Activated CD8-positive, alpha-beta T cell treated with anti-CD3 and anti-CD28 coated beads, Interleukin-2, amount 10 ng/mL, durations not matched to agents 7 days and 5 days (primary cell): ENCODE measurements at places on chromosomes 11 and 22. TPM values are rescaled to one million over a fixed set of nuclear protein-coding genes. Genes with fewer than 3 reads are reported as not detected.

DNA sequence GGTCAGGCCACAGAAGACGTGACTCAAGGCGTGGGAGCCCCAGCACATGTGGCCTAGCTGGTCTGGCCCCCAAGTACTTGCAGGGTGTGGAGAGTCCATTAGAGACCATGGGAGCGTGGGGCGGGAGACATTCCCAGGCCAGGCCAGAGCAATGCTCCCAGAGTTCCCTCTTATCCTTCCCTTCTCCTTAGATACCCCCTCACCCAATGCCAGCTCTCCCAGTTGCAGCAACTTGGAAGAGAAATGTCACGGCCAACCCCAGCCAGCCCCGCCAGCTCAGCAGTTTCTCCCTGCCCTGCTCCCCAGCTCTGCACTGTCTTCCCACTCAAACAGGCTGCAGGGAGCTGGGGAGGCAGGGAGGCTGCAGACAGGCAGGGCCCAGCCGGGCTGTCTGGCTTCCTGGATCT, 65.4 kb upstream of the TSPAN18 start:
- peaks cover 20% of the 10 kb centered on the region for H3K27me3 ChIP-seq
- peaks cover 14% of the 10 kb centered on the region for H3K4me1 ChIP-seq
- H3K4me3 ChIP-seq, result no peak overlapping the region
- no peak for DNase-seq

DNA sequence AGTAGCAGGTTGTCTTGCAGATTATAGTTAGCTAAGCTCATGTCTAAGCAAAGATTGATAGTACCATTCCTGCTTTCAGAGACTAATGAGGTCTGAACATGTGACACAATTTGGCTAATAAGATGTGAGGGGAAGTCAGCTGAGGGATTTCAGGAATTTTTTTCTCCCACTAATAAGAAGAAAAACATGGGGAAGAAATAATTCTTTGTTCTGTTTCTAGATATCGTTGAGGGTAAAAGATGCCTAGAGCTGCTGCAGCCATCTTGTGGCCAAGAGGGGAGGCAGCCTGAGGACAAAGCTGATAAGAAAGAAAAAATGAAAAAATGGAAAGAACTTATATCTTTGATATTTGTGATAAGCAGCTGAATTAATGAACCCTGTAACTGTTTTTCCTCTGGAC, 1334.4 kb downstream of the LRRC4C start:
- no peak for DNase-seq
- no peak overlapping the region for H3K27ac ChIP-seq
- H3K36me3 ChIP-seq, result no peaks in the 10 kb centered on the region
- H3K27me3 ChIP-seq, result no peaks in the 10 kb centered on the region
- no peak overlapping the region for H3K4me3 ChIP-seq

DNA sequence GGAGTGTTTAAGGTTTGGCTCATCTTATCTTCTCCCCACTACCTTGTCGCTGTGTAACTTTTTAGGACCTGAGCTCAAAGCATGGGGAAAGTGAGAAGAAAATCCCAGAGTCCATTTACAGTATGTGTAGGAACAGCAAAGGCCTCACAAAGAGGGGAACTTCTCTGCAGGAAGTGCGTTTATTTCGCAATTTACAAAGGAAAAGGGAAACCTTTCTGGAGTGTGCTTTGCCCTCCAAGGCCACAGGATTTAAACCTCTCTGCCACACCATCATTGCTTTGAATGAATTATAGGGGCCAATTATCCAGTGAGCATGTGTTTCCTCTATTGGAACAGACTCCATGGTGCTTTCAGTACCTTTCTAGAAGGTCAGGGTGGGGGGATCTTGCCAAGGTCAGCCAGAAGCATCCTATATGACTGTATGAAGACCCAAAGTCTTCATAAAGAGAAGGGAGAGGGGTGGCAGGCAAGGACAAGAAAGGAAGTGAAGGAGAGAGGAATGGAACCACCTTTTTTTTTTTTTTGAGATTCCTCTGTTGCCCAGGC, 68.1 kb upstream of the LMO2 start:
- no peaks in the 10 kb centered on the region for H3K4me1 ChIP-seq
- DNase-seq, result no peak
- no peak overlapping the region for H3K27ac ChIP-seq

The CBX7 gene
- 8.7 TPM for total RNA-seq

The MMP8 gene
- total RNA-seq, result not detected

The ACRV1 gene
- not detected for total RNA-seq

The CCDC81 gene
- total RNA-seq, result 0.42 TPM

GRCh38 chr11:125314276-125315078, 149.9 kb downstream of the PKNOX2 start:
- H3K4me3 ChIP-seq, result no peak overlapping the region
- H3K27ac ChIP-seq, result no peak overlapping the region

DNA sequence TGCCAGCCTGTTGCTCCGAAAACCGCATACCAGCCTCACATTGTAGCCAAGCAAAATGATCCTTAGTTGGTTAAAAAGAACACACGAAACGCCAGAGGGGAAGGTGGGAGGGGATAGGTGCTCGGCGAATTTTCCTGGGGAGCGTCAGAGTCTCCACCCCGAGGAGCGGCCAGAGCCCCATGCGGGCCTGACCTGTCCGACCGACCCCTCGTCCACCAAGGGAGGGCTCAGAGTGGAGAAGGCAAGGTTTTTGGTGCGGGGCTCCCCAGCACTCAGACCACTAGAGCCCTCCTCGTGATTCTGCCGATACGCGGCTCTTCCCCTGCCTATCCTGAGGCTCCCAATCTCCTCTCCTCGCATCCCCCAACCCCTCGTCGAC, 39.6 kb downstream of the DIXDC1 start:
- no peak for DNase-seq
- no peak overlapping the region for H3K27ac ChIP-seq
- no peaks in the 10 kb centered on the region for H3K36me3 ChIP-seq
- H3K4me1 ChIP-seq, result peaks cover 6% of the 10 kb centered on the region
- H3K4me3 ChIP-seq, result peak overlapping the region; percentile 28

The MEI1 gene
- 48.1 TPM for total RNA-seq

DNA sequence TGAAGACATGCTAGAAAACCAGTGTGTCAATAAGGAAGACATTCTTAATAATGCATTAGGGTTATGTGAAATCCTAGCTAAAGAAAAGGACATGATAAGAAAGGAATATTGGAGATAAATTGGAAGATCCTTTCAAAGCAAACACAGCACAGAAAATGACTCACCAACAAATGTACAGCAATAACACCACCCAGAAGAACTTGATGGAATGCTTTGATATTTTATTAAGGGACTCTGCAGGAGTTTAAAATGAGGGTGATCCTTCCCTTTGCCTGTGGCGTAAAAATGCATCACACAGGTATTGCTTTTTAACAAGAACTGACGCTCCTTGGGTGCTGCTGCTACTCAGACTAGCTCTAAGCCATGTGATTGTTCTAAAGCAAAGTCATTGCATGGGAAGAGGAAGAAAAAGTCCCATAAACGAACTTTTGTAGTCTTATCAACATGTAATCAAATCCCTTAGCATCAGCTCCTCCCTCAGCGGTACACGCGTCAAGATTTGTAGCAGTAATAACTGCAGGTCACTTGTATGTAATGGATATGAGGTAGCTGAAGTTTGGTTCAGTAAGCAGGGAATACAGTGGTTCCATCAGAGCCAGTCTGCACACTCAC, 48.4 kb upstream of the EED start:
- no peak for DNase-seq
- peaks cover 6% of the 10 kb centered on the region for H3K36me3 ChIP-seq
- no peak overlapping the region for H3K4me3 ChIP-seq
- peaks cover 18% of the 10 kb centered on the region for H3K4me1 ChIP-seq
- H3K27ac ChIP-seq, result no peak overlapping the region

GRCh38 chr11:131977854-131978253, 607.4 kb downstream of the NTM start:
- H3K27me3 ChIP-seq, result no peaks in the 10 kb centered on the region
- no peak overlapping the region for H3K4me3 ChIP-seq
- no peak overlapping the region for H3K27ac ChIP-seq
- no peaks in the 10 kb centered on the region for H3K36me3 ChIP-seq
- no peak for DNase-seq

The NAA40 gene
- total RNA-seq, result 42.6 TPM

GRCh38 chr22:29040385-29041275, 21.0 kb downstream of the C22orf31 start:
- no peak overlapping the region for H3K27ac ChIP-seq
- peaks cover 11% of the 10 kb centered on the region for H3K27me3 ChIP-seq
- peak; percentile 81 for DNase-seq
- H3K36me3 ChIP-seq, result no peaks in the 10 kb centered on the region
- no peak overlapping the region for H3K4me3 ChIP-seq

- H3K27ac ChIP-seq, result no peak overlapping the region
- H3K36me3 ChIP-seq, result no peaks in the 10 kb centered on the region
- H3K4me1 ChIP-seq, result no peaks in the 10 kb centered on the region
These were observed 356.3 kb downstream of the SOX6 start for GRCh38 chr11:16000065-16000464.

The PKDREJ gene
- total RNA-seq, result not detected

GRCh38 chr11:108914211-108914610, 249.3 kb downstream of the DDX10 start:
- H3K4me1 ChIP-seq, result no peaks in the 10 kb centered on the region
- no peak overlapping the region for H3K27ac ChIP-seq
- H3K36me3 ChIP-seq, result peaks cover 8% of the 10 kb centered on the region
- H3K4me3 ChIP-seq, result no peak overlapping the region
- no peaks in the 10 kb centered on the region for H3K27me3 ChIP-seq
